Myometrial cell (primary cell): ENCODE measurements at places on chromosomes 6 and 20. TPM values are rescaled to one million over a fixed set of nuclear protein-coding genes. Genes with fewer than 3 reads are reported as not detected.

Gene EPHA7
- total RNA-seq: under 0.01 TPM in 2 replicates

Gene VGLL2
- not detected in 2 replicates for total RNA-seq

Gene KIAA0408
- total RNA-seq: 1.4 and 2.8 TPM in 2 replicates

Gene XKR7
- not detected in 2 replicates for total RNA-seq

Gene LGSN
- total RNA-seq: not detected in 2 replicates

Gene SPATA2
- total RNA-seq: 3.0 and 3.5 TPM in 2 replicates

Gene TMEM74B
- total RNA-seq: not detected in 2 replicates
